ENCODE measurements at places on chromosomes 6 and 20. TPM values are rescaled to one million over a fixed set of nuclear protein-coding genes. Genes with fewer than 3 reads are reported as not detected.

GRCh38 chr20:43955750-43956191 lies 41.1 kb downstream of the TOX2 start:
- peaks cover 36% of the 10 kb centered on the region for H3K4me1 ChIP-seq
- H3K27ac ChIP-seq = peak overlapping the region; percentile 46
- H3K36me3 ChIP-seq = peaks cover 3% of the 10 kb centered on the region
- DNase-seq = no peak
- H3K4me3 ChIP-seq = no peak overlapping the region

PSMB9 gene
- polyA plus RNA-seq = 424 TPM

DNA sequence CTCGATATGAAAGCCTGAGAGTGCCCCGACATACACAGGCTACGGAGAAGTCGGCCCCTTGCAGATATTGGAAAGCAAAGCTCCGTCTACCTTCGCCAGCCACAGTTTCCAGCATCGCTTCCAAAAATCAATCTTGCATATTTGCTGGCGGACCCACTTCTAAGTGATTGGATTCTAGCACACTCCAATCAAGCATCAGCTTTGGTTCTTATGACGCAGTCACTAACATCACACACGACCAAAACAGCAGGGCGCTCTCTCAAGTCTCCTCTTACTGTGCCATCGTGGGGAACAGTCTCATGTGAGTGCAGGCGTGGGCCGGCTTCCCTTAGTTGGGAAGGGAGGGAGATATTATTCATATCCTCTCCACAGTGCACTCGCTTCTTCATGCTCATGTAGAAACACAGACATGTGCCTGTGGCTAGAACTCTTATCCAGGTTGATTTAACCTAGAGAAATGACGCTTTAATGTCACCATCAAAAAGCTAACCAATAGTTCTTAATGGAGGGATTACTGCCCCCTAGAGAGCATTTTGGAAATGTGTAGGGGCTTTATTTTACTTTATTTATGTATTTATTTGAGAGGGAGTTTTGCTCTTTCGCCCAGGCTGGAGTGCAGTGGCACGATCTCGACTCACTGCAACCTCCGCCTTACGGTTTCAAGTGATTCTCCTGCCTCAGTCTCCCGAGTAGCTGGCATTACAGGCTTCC lies 229.8 kb downstream of the SOD2 start:
- no peak for DNase-seq
- peaks cover 2% of the 10 kb centered on the region for H3K4me1 ChIP-seq
- H3K27me3 ChIP-seq = peaks cover 7% of the 10 kb centered on the region
- H3K27ac ChIP-seq = no peak overlapping the region
- no peaks in the 10 kb centered on the region for H3K36me3 ChIP-seq

OR12D3 gene
- not detected for polyA plus RNA-seq

DNA sequence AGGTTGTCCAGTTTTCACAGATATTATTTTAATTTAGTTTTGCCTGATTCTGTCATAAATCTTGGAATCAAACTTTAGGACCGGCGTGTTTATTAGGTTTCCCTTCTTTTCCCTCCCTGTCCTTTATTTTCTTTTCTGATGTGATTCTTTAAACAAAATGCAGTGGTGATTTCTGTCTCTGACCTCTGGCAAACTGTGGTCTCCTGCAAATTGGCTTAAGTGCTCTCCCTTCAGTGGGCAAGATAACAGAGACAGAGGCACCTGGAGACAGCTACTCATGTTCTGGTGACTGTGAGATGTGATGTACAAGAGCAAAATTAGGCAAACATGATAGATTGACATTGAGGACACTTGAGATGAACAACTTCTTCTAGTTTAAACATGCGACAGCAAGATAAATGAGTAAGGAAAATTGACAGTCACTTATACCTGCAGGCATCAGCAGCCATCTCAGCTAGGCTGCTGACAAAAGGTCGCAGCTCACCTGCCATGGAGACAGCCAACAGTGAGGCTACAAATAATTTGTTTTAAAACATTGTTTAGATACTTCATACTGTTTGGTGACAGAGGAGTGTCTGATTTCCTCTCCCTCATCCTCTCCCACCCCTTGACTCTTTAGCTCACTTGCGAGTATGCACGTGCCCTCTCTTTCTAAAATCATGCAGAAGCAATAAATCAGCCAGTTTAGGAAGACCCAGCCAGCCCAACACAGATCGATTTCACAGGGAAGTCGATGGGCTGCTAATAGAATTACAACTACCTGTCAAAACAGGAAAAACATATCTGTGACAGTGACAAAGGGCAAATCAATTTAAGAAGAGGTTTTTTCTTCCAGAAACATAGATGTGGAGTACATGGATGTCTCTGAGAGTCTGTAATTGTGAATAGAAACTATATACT lies 63.4 kb upstream of the MAP3K7 start:
- DNase-seq = no peak
- H3K4me3 ChIP-seq = no peak overlapping the region
- H3K4me1 ChIP-seq = no peaks in the 10 kb centered on the region
- H3K27ac ChIP-seq = no peak overlapping the region
- peaks cover 11% of the 10 kb centered on the region for H3K27me3 ChIP-seq

DNA sequence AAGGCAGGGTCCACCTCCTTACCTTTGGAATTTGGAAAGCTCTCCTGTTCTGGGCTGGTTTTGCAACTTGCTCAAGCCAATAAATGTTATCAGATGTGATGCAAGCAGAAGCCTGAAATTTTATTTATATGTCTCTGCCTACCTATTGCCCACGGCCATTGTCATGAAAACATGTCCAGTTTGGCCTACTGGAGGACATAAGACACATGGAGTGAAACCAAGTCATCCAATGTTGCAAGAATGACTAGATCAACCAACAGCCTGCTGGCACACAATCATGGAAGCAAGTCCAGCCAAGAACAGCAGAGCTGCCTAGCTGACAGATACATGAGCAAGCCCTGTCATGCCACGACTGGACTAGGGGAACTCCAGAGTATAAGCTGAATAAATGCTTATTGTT lies 56.7 kb upstream of the IRAK1BP1 start:
- peaks cover 2% of the 10 kb centered on the region for H3K36me3 ChIP-seq
- H3K27ac ChIP-seq = no peak overlapping the region
- peaks cover 17% of the 10 kb centered on the region for H3K27me3 ChIP-seq

TNNC2 gene
- 0.53 TPM for polyA plus RNA-seq

DNA sequence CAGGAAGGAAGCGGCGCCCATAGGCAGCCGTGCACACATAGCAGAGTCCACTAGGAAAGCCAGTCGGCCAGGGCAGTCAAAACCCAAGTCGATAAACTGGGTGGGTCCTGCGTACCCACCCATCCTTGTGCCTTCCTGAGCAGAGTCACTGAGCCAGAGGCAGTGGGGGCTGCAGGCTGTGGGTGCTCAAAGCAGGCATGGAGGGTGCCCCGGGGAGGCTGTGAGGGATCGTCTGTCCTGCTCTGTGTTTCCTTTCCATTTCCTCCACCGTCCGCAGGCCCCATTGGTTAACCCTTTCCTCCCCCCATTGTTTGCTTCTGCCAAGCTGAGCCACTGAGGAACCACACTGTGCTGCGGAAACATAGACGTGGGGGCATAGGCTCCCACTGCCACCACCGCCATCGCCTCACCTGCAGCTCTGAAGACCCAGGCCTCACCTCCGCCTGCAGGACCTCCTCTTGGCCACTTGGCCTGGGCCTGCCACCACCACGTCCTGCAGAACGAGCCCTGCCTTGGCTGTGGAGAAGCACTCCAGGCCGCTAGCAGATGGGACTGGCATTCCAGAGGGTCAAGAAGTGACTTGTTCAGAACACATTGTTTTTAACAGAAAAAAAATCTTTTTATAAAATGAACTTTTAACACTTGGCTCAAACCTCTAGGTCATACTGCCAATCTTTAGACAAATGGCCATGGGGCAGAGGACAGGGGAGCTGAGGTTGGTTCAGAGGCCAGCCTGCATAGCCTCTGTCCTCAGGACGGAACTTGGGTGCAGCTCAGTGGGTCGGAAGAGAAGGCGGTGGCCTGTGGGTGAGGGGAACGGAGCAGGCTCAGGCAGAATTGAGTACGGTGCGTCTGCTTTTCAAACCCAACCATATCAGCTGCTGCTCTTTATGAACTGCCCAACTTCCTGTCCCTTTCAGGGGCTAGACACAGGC lies 52.6 kb downstream of the TCP11 start:
- H3K27me3 ChIP-seq = no peaks in the 10 kb centered on the region
- no peaks in the 10 kb centered on the region for H3K4me1 ChIP-seq
- DNase-seq = no peak
- H3K27ac ChIP-seq = no peak overlapping the region
- H3K4me3 ChIP-seq = no peak overlapping the region
- H3K36me3 ChIP-seq = no peaks in the 10 kb centered on the region

DNA sequence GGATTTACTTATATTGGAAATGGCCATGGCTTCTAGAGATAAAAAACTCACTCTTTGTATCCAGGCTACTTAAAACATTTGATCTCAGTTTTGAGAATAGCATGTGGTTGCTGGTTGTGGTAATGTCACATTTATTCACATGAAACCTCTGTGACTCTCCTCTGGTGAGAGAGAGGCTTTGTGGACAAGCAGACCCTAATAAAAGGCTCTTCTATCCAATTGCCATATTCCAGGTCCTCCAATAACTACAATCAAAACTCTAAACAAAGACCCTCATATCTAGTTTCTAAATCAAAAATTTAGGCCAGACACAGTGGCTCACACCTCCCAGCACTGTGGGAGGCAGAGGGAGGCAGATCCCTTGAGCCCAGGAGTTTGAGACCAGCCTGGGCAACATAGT lies 176.3 kb upstream of the LAMP5 start:
- H3K4me3 ChIP-seq = no peak overlapping the region
- no peaks in the 10 kb centered on the region for H3K4me1 ChIP-seq
- DNase-seq = no peak
- no peak overlapping the region for H3K27ac ChIP-seq

SLC35D3 gene
- not detected for polyA plus RNA-seq

- peaks cover 3% of the 10 kb centered on the region for H3K27me3 ChIP-seq
- no peaks in the 10 kb centered on the region for H3K4me1 ChIP-seq
- no peaks in the 10 kb centered on the region for H3K36me3 ChIP-seq
- no peak for DNase-seq
- H3K4me3 ChIP-seq = no peak overlapping the region
Observed at GRCh38 chr6:41449399-41450245, 96.6 kb upstream of the FOXP4 start.

- H3K4me3 ChIP-seq = no peak overlapping the region
- H3K4me1 ChIP-seq = peaks cover 16% of the 10 kb centered on the region
- no peak for DNase-seq
- no peaks in the 10 kb centered on the region for H3K36me3 ChIP-seq
Observed at GRCh38 chr6:72916298-72916697, 294.4 kb downstream of the KCNQ5 start.

- H3K36me3 ChIP-seq = no peaks in the 10 kb centered on the region
- H3K4me3 ChIP-seq = no peak overlapping the region
- H3K27ac ChIP-seq = no peak overlapping the region
- peaks cover 2% of the 10 kb centered on the region for H3K4me1 ChIP-seq
- H3K27me3 ChIP-seq = peaks cover 4% of the 10 kb centered on the region
Observed at GRCh38 chr20:23230766-23231385, 119.7 kb upstream of the NXT1 start.

- no peak for DNase-seq
- no peaks in the 10 kb centered on the region for H3K27me3 ChIP-seq
- no peak overlapping the region for H3K27ac ChIP-seq
- no peak overlapping the region for H3K4me3 ChIP-seq
- H3K4me1 ChIP-seq = peaks cover 19% of the 10 kb centered on the region
- H3K36me3 ChIP-seq = no peaks in the 10 kb centered on the region
Observed at GRCh38 chr6:129497481-129498441, 212.2 kb downstream of the ARHGAP18 start.

DNA sequence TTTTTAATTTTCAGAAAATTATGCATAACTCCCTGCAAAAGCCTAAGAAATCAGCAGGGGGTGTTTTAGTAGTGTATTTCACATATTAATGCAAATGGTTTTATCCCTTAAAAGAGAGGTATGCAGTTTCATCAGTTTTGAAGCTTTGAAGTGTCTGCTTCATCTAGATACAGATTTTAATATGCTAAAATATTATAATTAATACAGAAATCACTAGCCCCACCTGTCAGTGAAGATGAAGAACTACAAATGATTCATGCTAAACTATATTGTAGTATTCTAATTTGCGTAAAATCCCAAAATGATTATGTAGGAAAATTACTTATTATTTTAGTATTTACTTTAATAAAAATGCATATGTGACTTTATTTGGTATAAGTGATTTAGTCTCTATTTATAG lies 2.9 kb upstream of the TFB1M start:
- no peak overlapping the region for H3K27ac ChIP-seq
- no peak overlapping the region for H3K4me3 ChIP-seq
- peaks cover 6% of the 10 kb centered on the region for H3K4me1 ChIP-seq
- no peak for DNase-seq

SCRT2 gene
- polyA plus RNA-seq = not detected

GABRR1 gene
- not detected for polyA plus RNA-seq

- no peak overlapping the region for H3K4me3 ChIP-seq
- no peaks in the 10 kb centered on the region for H3K27me3 ChIP-seq
- H3K36me3 ChIP-seq = peaks cover 19% of the 10 kb centered on the region
- H3K4me1 ChIP-seq = no peaks in the 10 kb centered on the region
- no peak overlapping the region for H3K27ac ChIP-seq
Observed at GRCh38 chr6:168778201-168778600, 337.2 kb downstream of the SMOC2 start.

DNA sequence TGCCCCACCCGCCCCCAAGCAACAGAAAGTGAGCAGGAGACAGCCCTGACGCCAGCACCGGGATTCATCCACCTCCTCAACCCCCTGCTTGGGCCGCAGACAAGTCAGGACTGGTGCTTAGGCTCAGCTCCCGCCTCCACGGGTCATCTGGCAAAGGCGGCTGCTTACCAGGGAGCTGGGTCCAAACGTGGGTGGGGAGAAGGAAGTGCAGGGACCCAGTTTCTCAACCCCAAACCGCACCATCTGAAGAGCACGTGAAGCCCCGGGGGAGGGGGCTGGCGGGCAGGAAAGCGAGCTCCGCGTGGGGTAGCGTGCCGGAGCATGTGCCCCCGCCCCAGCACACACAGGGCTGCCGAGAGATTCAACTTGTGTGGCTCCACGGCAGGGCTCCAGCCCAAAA lies 87.2 kb downstream of the BMP7 start:
- no peak for DNase-seq
- peaks cover 14% of the 10 kb centered on the region for H3K27me3 ChIP-seq
- no peaks in the 10 kb centered on the region for H3K4me1 ChIP-seq
- H3K36me3 ChIP-seq = no peaks in the 10 kb centered on the region

DNA sequence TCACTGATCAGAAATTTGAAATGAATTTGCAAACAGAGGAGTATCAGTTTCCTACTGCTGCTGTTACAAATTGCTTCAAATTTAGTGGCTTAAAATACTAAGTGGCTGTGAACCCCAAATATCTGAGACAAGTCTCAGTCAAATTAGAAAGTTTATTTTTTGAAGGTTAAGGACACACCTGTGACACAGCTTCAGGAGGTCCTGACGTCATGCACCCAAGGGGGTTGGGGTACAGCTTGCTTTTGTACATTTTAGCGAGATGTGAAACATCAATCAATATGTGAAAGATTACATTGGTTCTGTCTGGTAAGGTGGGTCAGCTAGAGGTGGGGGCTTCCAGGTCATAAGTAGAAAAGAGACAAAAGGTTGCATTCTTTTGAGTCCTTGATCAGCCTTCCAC lies 21.4 kb upstream of the ZFP64 start:
- no peak overlapping the region for H3K4me3 ChIP-seq
- DNase-seq = no peak
- peaks cover 24% of the 10 kb centered on the region for H3K36me3 ChIP-seq
- no peak overlapping the region for H3K27ac ChIP-seq
- H3K27me3 ChIP-seq = peaks cover 24% of the 10 kb centered on the region

GRCh38 chr6:110563711-110564110 lies 87.3 kb upstream of the SLC22A16 start:
- H3K27ac ChIP-seq = no peak overlapping the region
- DNase-seq = no peak
- no peak overlapping the region for H3K4me3 ChIP-seq

IRF4 gene
- polyA plus RNA-seq = 0.94 TPM

HLA-DRB5 gene
- polyA plus RNA-seq = 1.8 TPM
